NCI-H2081 (cell line): ENCODE measurements at places on chromosomes 1 and 21.

DNA sequence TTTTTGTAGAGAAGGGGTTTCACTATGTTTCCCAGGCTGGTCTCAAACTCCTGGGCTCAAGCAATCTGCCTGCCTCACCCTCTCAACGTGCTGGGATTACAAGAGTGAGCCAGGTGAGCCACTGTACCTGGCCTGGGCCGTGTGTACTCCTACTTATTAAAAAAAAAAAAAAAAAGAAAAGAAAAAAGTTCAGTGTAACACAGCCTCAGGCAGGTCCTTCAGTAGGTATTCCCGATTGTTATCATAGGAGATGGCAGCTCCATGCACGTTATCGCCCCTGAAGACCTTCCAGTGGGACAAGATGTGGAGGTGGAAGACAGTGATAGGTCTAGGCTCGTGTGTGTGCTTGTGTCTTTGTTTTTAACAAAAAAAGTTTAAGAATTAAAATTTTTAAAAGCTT, 3.3 kb downstream of the ECHDC2 start:
- no peak for DNase-seq

GRCh38 chr1:183306317-183307042, 111.7 kb downstream of the NMNAT2 start:
- peak; percentile 19 for DNase-seq

DNA sequence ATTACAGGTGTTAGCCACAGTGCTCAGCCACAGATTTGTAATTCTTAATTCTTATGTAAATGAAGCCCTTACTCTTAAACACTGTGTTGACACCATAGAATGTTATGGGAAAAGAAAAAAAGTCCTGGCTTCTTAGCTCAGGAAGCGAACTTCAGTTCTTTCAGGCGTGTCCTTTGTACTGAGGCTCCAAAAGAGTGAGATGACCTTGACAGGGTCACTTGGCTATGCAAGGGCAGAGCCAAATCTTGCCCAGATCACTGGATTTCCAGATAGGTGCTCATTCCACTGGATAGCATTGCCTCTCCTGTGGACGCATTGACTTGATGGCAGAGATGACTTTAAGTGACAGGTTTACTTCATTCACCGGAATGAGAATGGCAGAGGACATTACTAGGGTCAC, 4.8 kb downstream of the NFYC start:
- no peak for DNase-seq

- no peak for DNase-seq
Observed at GRCh38 chr1:243735457-243735856, 114.6 kb downstream of the AKT3 start.

GRCh38 chr1:191698246-191698645, 460.0 kb upstream of the RGS18 start:
- DNase-seq, result no peak

GRCh38 chr1:162111572-162111971, 42.1 kb downstream of the NOS1AP start:
- no peak for DNase-seq

- peak; percentile 11 for DNase-seq
Observed at GRCh38 chr1:176837708-176838107, 326.8 kb downstream of the ASTN1 start.

GRCh38 chr1:209768354-209768774, 12.5 kb downstream of the TRAF3IP3 start:
- DNase-seq, result no peak

GRCh38 chr1:190476321-190476720, 1.3 kb downstream of the BRINP3 start:
- DNase-seq, result no peak

- DNase-seq, result no peak
Observed at GRCh38 chr1:202857136-202857610, 31.8 kb downstream of the RABIF start.

GRCh38 chr1:31618916-31619846, 1.7 kb downstream of the HCRTR1 start:
- no peak for DNase-seq

DNA sequence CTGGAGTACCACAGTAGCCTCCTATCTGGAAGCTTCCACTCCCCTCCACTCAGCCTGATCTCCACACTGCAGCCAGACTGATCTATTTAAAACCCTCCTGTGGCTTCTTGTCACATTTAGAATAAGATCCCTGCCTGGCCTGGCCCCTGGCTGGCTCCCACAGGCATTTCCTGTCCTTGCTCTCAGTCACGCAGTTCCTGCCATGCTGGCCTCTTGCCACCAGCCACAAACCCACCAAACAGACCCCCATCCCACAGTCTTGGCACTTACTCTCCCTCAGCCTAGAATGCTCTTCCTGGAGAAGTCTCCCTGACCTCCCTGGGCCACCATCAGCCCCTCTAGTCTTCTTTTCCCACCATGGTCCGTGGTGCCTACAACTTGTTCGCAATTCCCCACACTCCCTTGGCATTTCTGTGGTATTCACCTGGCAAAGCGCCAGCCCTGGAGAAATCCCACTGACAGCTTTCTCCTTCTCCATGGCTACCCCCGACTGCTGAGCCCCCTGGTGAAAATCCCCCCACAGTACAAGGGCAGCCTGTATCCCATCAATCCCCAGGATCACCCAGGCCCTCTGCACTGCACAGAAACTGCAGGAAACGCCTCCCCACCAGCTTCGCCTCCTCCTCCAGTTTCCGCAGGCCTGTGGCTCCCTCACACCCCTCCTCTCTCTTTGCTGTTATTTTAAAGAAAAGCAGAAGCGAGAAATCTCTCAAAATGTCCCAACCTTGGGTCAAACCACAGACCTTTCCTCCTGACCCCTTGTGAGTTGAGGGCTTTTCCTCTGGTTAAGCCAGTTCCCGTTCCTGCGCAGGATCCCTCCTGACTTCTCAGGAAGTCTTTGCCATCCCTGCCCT, 94.5 kb downstream of the SYT2 start:
- no peak for DNase-seq

GRCh38 chr1:11611638-11612327, 42.4 kb downstream of the FBXO2 start:
- no peak for DNase-seq

- DNase-seq, result no peak
Observed at GRCh38 chr1:234849832-234850231, 239.9 kb upstream of the IRF2BP2 start.

DNA sequence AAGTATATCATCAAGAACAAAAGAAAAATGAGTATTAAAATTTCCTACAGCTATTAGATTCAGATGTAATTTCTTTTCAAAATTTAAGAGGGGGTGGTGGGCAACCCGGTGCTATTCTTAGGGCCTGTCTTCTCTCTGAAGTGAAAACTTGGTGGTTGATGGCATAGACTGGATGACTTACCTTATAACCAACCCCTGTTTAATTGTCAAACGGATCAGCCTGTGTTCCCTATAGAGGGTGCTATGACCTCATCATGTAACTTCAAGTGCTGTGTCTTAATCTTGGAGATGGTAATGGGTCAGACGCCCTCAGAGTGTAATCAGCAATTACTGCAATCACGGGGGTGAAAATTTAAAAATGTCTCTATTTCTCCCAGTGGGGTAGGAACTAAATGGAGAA, 176.2 kb downstream of the PCP4 start:
- no peak for DNase-seq

DNA sequence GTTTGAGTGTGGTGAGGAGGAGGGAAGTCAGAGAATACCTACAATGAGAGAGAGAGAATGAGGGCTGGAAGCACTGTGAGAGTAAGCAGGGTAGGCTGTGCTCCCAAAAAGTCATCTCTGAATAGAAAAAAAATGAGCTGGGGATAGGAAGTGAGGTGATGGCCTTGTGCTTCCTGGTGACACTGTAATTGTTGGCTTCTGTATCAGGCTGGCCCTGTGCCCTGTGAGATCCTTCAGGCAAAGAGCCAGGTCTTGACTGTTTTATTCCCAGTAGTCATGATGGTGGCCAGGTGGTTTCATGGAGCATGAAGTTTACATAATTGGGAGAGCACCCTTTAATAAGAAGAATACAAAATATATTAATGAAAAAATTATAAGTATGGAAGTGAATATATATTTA, 20.4 kb upstream of the SPATA6 start:
- peak; percentile 19 for DNase-seq

DNA sequence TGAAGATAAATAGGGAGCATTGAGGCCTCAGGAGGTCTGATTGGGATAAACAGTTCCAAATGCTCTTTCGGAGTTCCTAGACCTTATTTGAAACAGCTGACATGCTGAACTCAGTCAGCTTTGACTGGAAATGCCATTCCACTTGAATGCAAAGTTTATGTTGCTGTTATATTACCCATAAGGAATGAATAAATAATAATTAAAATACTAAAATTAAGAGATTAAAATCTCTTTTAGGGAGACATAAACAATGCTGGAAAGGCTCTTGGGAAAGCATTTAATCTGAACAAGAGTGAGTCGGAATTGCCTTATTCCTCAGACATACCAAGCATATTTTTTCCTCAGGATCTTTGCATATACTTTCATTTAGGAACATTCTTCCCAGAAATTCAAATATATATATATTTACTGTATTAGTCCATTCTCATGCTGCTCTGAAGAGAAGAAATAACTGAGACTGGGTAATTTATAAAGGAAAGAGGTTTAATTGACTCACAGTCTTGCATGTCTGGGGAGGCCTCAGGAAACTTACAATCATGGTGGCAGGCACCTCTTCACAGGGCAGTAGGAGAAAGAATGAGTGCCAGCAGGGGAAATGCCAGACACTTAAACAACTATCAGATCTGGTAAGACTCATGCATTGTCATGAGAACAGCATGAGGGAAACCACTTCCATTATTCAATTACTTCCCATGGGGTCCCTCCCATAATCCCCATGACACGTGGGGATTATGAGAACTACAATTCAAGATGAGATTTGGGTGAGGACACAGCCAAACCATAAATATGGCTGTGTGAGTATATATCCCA, 318.2 kb upstream of the PLXNA2 start:
- DNase-seq, result no peak

- DNase-seq, result no peak
Observed at GRCh38 chr1:240946926-240947325, 335.0 kb upstream of the GREM2 start.

- no peak for DNase-seq
Observed at GRCh38 chr1:103489935-103490334, 35.6 kb upstream of the RNPC3 start.

GRCh38 chr1:234862360-234862943, 252.5 kb upstream of the IRF2BP2 start:
- no peak for DNase-seq

DNA sequence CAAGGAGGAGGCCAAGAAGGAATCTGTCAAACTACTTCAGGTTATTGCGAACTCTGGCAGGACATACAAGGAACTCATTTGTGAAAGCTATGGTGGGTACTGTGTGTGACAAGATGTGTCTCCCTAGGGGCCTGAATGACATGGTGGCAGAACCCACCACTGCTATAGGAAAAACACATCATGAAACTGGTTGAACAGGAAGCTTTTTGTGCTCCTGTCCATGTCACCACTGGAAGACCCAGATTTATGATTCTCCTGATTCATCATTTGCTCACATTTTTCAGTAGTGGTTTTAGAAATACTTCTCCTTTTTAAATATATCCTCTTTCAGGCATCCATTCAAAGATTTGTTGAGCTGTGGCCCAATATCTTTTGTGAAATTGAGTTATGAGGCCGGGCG, 23.6 kb downstream of the ARMH1 start:
- DNase-seq, result no peak

DNA sequence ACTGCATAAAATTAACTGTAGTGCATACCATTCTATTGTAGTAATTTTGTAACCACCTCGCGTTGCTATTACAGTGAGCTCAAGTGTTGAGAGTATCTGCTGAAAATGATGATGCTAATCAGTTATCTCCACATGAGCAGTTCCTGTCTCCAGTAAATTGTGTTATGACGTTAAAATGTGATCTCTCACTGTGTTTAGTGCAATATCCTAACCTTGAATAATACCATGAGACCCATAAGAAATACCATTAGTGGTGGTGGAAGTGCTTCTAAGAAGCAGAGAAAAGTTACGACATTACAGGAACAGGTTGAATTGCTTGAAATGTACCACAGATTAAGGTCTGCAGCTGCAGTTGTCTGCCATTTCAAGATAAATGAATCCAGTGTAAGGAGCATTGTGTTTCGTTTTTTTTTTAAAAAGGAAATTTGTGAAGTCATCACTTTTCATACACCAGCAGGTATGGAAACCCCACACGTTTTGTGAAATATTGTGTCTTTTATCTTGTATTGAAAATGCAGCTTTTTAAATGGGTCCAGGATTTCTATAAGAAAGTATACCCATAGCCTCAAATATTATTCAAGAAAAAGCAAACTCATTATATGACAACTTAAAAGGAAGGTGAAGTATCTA, 72.5 kb downstream of the ANGPTL1 start:
- DNase-seq, result no peak

DNA sequence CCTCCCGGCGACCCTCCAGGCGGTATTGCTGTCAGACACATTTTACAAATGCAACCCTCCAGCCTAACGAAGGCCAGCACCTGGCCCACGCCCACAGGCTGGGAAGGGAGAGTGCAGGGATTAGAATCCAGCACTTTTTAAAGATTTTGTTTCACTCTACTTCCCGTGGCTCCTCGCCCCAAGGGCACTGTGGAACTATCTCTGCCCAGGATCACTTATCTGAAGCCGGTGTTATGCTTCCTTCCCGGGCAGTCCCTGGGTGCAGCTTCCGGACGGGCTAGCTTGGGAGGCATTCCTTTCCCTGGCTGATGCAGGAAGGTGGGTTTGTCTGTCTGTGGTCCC, 35.8 kb downstream of the CCN1 start:
- no peak for DNase-seq

DNA sequence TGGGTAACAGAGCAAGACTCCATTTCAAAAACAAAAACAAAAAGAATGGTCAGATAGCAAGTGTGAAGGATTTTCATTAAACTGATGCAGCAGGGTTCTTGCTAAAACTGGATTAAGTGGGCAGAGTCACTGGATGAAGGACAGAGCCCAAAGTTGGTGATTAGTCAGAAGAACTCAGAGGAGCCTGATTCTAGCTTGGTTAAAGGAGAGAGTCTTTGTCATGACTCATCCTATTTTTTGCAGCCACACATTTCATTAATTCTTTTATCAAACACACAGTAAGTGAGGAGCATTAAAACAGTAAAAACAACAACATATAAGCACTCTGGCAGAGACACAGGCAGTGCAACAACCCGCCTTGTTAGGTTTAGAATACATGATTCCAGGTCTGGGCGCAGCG, 56.0 kb upstream of the EDARADD start:
- DNase-seq, result no peak

DNA sequence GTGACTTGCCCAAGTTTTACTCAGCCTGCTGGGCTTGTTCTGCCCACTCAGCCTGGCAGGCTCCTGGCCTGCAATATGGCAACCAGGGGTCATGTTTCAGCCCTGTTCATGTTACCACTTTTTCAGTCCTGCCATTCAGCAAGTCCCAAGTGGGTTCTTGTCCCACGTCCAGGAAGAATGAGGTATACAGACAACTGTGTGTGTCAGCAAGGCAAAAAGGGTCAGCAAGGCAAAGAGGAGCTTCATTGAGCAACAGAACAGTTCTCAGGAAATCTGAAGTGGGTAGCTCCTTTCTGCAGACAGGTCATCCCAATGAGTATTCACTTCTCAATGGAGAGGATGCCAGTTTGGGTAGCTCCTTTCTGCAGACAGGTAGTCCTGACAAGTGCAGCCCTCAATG, 1233.3 kb upstream of the B3GALT2 start:
- no peak for DNase-seq

DNA sequence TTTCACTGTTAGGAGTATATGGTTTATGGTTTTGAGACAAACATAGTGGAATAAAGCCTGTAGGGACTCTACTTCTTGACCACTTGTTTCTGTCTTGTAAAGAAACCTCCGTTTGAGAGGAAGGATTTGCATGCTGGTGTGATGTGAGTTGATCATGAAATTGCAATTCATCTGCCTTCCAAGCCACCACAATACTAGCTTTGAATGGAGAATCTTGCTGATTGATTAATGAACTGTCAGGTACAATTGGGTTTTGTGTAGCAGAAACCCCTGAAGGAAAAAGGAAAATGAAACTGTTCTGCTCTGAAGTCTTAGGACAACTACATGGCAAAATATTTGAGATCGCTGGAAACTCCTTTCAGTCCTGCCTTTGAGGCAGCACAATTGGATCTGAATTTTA, 90.7 kb downstream of the VPS13D start:
- DNase-seq, result no peak
